ENCODE measurements at places on chromosomes 5 and 9.

DNA sequence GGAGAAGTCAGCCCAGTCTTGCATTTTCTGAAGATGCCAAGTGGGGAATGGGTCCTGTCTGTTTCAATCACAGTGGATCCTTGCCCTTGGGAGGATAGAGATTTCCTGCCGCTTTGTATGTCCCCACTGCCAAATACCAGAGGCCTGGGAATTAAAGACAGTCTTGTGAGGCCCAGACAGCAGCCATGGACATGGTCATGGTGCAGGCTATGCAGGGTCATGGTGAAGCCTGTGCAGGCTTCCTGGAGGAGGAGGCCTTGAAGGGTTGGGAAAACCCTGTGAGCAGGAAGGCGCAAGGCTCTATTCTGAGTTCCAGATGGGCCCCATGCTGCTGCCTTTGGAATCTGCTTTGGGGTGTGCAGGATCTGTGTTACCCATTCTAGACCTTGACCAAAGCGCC, 57.3 kb upstream of the PITX1 start:
- DNase-seq = no peak

DNA sequence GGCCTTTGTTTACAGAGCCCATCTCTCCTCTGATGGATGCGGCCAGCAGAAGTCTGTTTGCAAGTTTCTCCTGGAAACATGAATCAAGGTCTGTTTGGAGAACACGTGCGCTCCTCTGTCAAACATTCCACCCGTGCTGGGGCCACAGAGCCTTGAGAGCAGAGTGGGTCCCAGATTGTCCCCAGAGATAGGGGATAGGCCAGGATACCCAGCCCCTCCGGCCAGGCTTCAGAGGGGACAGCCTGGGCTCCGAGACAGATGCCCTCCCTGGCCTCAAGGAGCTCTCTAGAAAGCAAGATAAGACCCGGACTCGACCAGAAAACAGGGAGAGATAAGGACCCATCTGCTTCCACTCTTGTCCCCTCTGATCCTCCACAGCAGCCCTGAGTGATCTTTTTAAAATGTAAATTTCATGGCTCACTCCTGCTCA, 40.4 kb upstream of the HAND1 start:
- no peak for DNase-seq

GRCh38 chr5:59661311-59661710, 232.2 kb downstream of the PDE4D start:
- peak; percentile 1 for DNase-seq

DNA sequence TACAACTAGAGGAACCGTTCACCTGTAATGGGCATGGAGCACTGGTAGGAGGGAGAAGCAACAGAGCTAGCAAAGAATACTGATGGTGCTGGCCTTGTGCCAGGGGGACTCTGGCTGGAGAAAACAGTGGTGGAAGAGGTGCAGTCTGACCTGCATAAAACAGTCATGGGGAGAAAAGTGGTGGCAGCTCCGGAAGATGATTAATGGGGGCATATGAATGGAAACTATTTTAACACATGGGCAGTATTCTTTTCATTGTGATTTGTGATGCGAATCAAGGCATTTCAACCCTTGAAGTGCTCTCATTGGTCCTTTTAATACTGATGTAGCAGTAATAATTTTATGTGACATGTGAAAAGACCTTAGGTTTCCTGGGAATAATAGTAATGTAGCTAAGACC, 219.6 kb downstream of the ADAMTS6 start:
- DNase-seq = no peak

GRCh38 chr5:75239681-75240080, 3.0 kb upstream of the ANKRD31 start:
- DNase-seq = peak; percentile 28

DNA sequence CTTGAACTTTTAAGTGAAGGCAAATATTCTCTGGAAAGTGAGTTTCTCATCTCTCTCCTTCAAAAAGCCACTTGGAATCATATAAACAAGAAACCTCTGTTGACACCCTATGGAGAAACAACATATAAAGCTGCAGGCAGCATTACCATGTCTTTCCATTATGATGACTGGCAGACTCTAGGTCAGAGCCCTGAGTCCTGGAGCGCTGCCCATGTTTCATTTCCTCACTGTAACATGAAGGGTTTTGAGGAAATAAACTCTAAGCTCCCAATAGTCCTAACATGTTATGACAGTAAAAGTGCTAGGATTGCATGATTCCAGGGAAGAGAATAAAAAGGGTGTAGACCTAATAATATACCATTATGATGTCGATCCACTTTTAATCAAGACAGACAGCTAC, 220.6 kb downstream of the CTNND2 start:
- no peak for DNase-seq

DNA sequence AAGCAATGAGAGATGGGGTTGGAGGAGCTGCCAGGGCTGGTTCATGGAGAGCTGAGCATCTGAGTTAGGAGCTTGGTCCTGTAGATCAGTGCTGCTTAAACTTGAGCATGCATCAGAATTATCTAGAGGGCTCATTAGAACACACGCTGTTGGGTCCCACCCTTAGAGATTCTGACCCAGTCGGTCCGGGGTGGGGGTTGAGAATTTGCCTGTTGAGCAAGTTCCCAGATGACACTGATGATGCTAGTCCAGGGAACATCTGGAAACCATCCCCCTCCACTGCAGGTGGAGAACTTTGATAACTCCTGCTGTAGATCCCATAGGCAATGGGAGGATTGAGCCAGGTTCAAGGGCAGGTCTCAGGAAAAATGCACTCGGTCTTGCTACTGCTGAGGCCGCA, 158.0 kb upstream of the KLF4 start:
- no peak for DNase-seq

DNA sequence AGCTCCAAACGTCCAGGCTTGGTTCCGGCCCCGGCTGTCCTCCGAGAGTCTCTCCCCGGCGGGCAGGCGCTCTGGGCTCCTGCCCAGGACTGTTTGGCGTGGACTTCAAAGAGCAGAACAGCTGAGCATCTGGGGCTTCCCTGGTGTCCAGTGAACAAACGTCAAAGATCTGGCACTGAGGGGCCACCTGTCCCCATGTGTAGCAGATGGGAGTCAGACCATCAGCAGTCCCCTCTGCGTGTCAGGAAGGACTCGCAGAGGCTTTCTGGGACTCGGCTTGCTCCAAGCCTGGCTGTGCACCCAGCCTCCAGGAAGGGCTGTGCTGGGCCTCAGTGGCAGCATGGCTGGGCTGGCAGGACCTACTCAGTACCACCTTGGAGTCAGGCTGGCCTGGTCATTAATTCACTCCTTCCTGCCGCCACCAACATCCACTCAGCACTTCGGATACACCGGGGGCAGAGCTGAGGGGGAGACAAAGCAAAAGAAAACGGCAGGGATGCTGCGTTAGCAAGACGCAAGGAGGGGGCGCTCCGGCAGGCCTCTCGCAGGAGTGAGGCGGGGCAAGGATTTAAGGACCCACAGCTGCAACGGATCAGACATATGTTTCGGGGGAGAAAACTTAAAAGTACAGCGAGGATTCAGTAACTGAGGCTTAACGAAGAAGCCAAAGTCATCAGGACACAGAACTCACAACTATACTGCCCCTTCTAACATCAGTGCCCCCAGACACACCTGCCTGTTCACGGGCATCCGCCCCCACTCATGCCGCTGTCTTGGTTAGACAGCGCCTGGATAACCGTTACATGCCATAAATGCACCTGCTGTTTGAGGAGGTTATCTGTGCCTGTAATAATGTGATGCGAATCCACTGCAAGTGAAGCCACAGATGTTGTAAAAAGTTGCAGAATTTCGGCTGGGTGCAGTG, 164.5 kb upstream of the PHYKPL start:
- no peak for DNase-seq

DNA sequence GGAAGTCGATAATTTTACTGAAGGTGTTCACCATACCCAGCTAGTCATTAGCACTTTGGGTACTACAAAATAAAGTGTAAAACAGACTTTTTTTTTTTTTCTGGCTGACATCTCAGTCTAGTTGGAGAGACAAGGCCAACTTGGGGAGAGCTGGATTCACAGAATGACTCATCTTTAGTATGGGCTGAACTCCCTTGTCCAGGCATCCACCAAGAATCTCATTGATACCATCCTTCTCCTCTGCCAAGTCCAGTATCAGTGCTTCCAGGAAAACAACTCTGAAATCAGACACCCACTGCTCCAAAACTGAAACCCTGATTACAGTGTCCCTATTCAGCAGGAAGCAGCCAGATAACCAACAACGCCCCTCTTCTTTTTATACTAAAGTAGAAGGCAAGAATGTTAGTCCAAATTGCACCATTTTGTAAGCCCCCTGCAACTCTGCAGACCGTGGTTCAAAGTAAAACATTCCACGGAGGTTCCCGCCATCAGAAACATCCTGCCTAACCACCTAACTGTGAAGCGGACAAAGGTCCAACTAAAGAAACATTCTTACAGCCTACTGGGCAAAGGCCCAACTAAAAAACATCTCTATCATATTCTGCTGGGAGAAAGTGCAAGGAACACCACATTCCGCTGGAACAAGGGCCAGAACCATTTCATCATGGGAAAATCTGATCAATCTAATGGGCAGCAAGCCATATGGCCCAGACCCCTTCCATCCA, 728.2 kb downstream of the BRINP1 start:
- no peak for DNase-seq

GRCh38 chr9:12689233-12689632, 4.0 kb upstream of the TYRP1 start:
- DNase-seq = no peak

Measured in HepG2 (cell line).